HCT116 (cell line): ENCODE measurements at places on chromosomes 5 and 9.

- no peak for DNase-seq
These were observed 14.8 kb downstream of the RBM27 start for GRCh38 chr5:146218168-146218567.

DNA sequence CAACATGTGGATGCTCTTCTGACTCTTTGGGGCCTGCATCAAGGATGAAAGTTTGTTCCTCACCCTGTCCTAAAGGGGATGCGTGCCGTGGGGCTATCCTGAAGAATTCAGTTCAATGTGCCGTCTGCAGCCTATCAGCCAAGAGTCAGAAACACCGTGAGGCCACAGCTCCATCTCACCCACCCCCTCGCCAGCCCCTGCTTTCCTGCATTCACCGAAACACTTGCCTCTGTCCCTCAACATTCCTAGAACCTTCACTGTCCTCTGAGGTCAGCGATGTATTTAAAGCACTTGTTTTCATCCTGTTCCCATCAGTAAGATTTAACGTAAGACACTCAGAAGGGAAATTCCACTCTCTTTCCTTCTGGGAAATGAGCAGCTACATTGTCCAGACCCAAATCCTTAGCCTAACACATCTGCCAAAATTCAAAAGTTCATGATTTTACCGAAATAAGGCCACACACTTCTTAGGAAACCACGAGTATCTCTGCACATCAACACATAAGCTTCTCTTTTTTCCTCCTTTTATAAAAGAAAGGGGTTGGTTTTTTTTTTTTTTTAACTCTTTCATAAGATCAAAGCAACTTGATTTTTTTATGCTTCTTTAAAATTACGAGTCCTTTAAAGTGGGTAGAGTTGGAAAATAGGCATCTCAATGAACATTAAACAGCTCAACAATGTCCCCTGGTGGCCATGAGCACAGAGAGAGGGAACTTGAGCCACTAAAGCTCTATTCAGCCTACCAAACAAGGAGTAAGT, 100.7 kb downstream of the SUSD1 start:
- DNase-seq, result peak; percentile 54

- DNase-seq, result no peak
These were observed 13.1 kb downstream of the UHRF2 start for GRCh38 chr9:6426117-6426516.

GRCh38 chr5:96256795-96257470, 176.1 kb downstream of the PCSK1 start:
- DNase-seq, result peak; percentile 49

DNA sequence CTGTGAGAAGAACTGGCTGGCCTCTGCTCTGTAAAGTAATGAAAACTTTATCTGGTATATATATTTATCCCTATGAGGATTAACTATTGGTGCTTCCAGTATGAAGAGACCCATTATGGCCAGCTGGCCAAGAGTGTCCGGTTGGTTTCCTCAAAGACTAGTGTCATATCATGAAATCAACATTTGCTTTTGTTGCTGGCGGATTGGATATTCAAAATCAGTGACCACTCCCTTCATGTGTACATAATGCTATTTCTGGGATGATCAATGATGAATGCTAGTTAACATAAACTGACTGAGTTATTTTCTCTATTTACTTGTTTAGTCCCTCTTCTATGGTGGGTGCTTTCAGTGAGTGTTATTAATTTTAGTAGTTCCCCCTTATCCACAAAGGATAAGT, 60.8 kb upstream of the NUDT12 start:
- no peak for DNase-seq

DNA sequence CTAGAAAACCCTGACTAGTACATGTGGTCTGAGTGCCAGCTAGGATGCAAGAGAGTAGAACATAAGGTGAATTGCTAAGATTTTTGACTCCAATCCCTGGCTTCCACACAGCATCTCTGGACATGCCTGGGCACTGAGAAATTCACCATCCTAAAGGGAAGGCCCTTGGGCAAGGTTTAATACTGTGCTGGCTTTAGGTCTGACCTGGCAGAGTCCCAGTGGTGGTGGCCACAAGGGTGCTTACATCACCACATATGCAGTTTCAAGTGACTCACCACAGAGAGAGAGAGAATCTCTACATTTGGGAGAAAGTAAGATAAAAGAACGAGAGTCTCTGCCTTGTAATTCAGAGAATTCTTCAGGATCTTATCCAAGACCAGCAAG, 661.6 kb upstream of the C9orf72 start:
- no peak for DNase-seq

- DNase-seq, result no peak
These were observed 136.5 kb upstream of the MAST4 start for GRCh38 chr5:66459728-66460127.

DNA sequence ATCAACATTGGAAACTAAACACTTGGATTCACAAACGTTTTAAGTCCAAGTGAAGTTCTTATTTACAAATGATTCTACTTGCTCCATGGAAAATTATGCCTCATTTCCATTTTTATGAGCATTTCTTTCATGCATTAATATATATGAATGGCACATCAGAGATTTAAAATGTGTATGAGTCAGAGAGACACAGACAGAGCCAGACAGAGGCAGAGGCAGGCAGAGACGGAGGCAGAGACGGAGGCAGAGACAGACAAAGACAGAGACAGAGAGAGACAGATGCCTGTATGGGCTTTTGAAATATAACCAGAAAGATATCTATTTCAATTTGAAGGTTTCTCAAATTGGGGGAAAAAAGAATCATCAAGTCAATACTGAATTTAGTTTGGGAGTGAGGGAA, 649.0 kb downstream of the PTPRD start:
- no peak for DNase-seq

DNA sequence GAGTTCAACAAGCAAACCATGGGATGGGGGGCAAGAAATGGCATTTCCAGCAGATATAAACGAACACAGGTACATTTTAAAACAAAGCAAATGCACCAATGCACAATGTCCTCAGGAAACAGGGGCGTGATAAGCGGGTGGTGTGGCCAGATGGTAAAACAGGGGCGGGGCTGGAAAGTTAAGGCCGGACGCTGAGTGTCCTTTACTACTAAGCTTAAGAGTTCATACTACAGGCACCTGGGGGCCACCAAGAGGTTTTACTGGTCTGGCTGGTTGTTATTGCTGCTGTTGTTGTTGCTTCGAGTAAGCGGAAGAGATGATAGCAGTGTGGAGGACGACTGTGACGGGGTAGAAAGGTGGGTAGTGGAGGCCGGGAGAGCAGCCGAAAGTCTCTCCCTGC, 99.8 kb downstream of the ATPSCKMT start:
- no peak for DNase-seq

GRCh38 chr5:116404016-116404415, 170.6 kb downstream of the SEMA6A start:
- DNase-seq, result no peak

GRCh38 chr5:139708877-139709581, 60.9 kb downstream of the CXXC5 start:
- no peak for DNase-seq

GRCh38 chr5:173792781-173793547, 95.2 kb upstream of the CPEB4 start:
- DNase-seq, result no peak

GRCh38 chr9:18798106-18798505, 234.9 kb downstream of the SAXO1 start:
- DNase-seq, result no peak

- DNase-seq, result no peak
These were observed 1050.2 kb downstream of the CDH12 start for GRCh38 chr5:21802869-21803490.

GRCh38 chr9:35856882-35857281, 13.3 kb downstream of the OR13J1 start:
- no peak for DNase-seq

DNA sequence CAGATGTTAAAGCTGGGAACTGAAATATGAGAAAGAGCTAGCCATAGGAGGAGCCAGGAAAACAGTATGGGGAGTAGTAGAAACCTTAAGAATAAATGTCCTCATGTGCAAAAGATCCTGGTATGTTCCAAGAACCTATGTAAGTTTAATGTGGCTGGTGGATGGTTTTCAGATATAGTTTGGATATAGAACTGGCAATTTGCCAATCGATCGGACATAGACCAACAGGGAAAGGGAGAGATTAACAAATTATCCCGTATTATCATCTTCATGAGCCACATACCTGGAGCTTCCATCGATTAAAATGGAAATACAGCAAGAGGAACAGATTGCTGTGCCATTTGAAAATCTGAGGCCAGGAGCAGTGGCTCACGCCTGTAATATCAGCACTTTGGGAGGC, 388.7 kb downstream of the PRELID2 start:
- no peak for DNase-seq
